ENCODE measurements at places on chromosomes 16 and 17. TPM values are rescaled to one million over a fixed set of nuclear protein-coding genes. Genes with fewer than 3 reads are reported as not detected.

The DRG2 gene
- total RNA-seq, result 43.1 TPM

The KRTAP4-1 gene
- not detected for total RNA-seq

The CSH2 gene
- not detected for total RNA-seq

The SCARF1 gene
- 4.9 TPM for total RNA-seq

The CES3 gene
- 3.3 TPM for total RNA-seq

The RNF222 gene
- not detected for total RNA-seq

GRCh38 chr17:29252101-29252791 is 5.6 kb downstream of the CRYBA1 start:
- no peak for DNase-seq

- peak; percentile 74 for DNase-seq
Observed at GRCh38 chr17:50931144-50931908, 65.2 kb upstream of the TOB1 start.

DNA sequence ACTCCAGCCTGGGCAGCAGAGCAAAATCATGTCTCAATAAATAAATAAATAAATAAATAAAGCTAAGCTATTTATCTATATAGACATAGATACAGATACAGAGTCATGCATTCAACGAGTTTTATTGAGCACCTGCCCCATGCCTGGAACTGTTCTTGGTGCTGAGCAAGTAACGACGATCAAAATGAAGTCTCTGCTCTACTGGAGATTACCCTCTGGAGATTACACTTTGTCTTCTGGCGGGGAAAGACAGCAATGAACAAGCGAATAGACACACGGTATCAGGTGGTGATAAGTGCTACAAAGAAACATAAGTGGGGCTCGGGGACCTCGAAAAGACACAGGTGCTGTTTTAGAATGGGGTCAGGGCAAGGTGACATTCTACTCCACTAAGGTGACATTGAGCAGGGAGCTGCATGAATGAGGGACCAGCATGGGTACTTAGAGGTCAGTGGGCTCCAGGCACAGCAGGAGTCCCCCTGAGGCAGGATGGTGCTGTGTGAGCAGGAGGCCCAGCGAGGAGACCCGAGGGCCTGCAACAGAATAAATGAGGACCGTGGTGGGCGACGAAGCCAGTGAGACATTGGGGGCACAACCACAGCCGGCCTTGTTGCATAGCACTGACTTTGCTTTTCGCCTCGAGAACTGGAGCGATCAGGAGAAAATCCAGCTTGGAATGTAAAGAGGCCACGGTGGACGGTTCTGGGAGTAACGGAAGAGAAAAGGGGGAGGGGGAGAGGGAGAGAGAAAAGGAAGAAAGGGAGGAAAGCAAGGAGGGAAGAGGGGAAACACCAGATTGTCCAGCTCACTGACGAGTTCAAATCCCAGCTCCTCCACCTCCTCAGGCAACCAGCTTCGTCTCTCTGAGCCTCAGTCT is 42.4 kb upstream of the MEAK7 start:
- no peak for DNase-seq
